T-helper 1 cell (primary cell): ENCODE measurements at places on chromosomes 1 and 21.

DNA sequence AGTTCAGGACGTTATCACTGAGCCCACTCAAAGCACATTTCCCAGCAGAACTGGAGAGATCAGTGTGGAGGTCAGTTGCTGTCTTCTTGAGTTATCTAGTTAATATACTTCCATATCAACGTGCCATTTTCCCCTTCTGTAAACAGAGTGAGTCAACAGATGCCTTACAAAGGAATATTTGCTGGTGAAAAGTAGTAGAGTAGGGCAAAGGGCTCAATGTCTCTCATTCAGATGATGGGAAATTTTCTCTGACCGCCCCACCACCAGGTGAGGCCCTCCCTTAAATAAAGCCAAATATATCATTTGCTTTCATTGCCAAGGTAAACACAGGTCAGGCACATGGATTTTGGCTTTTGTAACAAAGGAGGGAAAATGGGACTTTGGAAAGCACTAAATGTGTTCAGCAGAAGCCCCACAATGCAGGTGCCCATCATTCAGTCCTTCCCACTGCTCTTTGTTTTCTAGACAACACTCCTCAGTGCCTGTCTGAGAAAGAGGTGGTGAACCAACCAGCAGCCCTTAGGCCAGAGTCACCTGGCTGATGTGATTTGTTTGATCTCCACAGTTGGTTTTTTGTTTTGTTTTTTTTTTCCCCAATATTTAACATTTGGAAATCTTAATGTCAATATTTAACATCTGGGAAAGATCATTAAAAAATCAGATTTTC lies 40.5 kb upstream of the SAMD13 start:
- DNase-seq = no peak

GRCh38 chr1:228349701-228350171 lies 56.9 kb downstream of the TRIM11 start:
- no peak for DNase-seq

DNA sequence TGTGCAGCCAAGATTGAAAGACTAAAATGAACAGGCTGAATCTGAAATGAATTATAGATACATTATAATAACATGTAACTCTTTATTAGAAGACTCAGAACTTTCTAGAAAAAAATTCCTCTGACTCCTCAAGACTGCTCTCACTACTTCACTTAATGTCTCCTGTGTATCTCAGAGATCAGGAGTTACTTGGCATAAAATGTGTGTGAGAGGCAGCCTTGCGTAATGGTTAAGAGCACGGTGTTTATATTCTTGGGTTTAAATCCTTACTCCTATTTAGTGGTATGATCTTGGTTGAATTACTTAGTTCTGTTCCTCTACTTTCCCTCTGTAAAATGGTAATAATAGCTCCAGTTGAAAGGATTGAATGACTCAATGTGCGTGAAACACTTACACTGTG lies 634.9 kb downstream of the LTN1 start:
- DNase-seq = no peak

GRCh38 chr1:229227298-229227919 lies 43.5 kb upstream of the RAB4A start:
- peak; percentile 69 for DNase-seq

- no peak for DNase-seq
Observed at GRCh38 chr1:183259924-183260323, 73.9 kb downstream of the LAMC2 start.

- DNase-seq = no peak
Observed at GRCh38 chr1:157325220-157325619, 187.0 kb upstream of the ETV3 start.

- DNase-seq = no peak
Observed at GRCh38 chr1:223765036-223765718, 52.8 kb downstream of the CAPN2 start.

GRCh38 chr1:169873582-169874199 lies 20.0 kb downstream of the SCYL3 start:
- DNase-seq = no peak

GRCh38 chr21:16908077-16908476 lies 604.8 kb upstream of the CXADR start:
- no peak for DNase-seq

DNA sequence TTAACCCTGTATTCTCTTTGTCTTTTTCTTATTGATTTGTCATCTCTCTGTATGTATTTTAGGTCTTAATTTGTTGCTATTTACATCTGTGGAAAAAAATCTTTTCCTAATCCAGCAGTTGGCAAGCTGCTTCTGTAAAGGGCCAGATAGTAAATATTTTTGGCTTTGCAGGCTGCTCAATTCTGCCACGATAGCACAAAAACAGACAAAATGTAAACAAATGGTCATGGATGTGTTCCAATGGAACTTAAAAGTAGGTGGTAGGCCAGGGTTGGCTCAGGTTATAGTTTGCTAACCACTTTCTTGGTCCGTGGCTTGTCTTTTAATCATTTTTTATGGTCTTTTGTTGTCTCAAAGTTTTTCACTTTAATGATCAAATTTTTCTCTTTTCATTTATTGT lies 371.8 kb downstream of the HHAT start:
- no peak for DNase-seq

DNA sequence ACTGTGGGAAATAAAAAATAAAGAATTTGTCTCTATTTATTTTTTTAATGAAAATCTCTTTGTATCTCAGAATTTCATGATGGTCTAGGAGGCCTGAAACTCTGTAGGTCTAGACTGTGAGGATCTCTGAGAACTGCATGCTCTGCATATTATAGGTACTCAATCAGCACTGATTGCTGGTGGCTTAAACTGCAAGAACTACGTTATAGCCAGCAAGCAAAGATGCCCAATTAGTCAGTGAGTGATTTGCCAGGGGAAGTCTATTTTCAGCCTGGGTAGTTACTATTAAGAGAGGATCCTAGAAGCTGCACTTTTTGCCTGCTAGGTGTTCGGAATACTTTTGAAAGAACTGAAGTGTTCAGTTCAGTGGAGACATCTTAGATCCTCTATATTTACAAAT lies 87.4 kb downstream of the GPR52 start:
- no peak for DNase-seq

DNA sequence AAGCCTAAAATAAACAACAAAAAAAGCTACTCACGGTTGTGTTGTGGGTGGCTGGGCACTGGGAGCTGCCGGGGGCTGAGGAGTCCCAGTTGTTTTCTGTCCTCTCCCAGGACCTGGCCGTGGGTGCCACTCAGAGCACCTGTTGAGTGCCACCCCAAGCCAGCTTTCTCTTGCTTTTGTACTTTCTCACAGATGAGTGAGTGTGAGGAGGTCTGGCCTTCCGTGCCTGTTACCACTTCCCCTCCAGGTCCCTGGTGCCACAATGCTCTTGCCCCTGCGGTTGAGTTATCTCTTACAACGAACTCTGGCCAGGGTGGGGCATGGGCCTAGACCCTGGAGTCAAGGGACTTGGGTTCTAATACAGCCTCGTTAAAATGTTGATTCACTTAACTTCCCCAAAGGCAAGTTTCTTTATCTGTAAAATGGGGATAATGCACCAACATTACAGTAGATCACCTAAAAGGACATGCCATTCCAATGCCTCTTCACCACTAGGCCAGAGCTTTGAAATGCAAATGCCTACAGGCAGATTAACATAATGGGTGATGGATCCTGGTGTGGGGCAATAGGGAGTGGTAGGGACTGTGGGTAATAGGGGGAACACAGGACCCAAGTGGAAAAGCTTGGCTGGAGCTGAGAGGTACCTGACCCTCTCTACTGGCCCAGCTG lies at the start of gene CNR2:
TSS of gene CNR2 (minus strand) at position 151 of the 669 bp plus-strand sequence. CDS start 37,745 bp downstream, outside the sequence.
- peak; percentile 15 for DNase-seq

DNA sequence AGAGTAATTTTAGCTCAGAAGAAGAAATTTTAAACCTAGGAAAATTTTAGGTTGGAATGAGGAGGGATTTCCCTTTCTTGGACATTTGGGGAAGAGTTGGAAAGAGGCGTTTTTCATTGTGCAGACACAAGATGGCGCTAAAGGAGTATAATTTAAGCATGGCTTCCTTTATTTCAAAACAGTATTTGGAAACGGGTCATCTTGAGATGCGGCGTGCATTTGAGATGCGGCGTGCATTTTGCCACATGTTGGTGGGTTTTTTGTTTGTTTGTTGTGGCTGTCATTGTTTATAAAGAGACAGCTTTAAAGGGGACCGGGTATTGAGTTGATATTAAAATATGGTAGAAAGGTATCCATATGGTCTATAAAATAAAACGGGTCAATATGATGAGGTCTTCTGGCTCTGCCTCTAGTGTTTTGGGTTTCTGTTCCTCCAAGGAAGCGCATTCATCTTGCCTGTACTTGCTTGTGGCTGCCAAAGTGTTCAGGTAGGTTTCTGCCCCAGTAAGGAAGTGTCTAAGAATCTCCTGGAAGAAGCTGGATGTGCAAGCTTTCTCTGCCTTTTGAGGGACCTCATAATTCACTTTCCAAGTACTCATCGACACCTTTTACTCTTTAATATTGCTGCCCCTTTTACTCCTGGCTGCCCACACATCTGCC lies 210.3 kb downstream of the SLC35F3 start:
- DNase-seq = no peak

DNA sequence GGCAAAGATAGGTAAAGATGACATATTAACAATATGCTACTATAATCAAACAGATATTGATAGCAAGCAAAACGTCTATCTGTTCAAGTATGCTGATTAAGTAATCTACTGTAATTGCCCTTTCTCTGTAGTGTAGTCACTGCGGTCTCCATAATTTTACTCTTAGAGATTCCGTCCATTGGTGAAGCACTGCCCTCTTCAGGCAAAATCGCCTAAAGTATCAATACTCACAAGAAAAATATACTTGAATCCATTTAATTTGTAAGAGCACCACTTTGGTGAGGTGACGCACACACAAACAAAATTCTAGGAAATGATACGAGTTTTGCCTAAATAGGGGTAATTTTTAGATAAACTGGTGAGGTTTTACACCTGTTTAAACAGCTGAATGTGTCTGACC lies 434.6 kb upstream of the CHRM3 start:
- no peak for DNase-seq

DNA sequence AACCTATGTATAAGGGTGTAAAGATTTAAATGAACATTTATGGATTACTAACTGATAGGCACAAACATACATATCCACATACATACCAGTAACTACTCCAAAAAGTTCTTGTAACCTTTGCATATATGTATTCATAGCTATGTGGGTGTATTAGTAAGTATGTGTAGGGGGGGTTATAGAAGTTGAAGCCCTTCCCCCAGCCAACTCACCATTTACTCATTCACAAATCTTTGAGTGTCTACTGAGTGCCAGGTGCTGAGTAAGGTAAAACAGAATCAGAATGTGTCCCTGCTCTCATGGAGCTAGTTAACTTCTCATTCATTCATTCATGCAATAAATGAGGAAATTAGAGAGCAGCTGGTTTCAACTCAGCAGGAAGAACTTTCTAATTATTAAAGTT lies 1.3 kb downstream of the C1orf146 start:
- DNase-seq = no peak

DNA sequence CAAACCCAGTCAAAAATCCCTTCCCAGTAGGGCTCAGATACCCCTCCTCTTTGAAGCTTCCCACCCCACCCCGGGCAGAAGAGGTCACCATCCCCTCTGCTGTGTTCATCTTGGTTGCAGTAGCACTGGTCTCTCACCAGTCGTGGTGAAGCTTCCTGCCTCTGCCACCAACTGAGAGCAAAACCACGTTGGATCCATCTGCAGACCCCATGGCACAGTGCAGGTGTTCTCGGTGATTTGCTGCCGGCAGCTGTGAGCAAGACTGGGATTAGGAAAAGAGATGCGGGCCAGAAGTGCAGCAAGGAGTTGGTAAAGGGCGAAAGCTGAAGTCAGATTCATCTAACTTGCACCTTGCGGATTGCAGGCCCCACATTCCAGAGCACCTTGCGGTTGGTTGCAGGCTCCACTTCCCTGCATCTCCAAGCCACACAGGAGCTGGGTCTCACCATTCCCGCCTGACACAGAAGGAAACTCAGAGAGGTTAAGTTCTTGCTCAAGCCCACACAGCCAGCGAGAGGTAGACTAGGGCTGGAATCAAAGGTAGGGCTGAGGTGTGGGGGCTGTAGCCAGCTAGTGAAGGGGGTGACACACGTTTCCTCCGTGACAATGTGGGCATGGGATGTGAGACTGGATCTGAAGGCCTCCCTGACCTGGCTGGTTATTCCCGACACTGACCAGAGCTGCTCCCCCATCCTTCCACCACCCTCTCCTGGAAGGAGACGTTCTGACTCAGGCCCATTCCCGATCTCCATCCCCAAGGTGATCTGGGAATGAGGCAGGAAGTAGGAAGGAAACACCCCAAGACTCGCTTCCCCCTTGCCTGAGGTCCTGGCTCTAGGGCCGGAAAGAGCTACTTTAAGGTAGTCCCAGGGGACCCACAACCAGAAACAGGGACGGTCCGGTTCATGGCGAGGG lies 3.3 kb upstream of the FAM110D start:
- DNase-seq = no peak

- no peak for DNase-seq
Observed at GRCh38 chr1:65539266-65540131, 119.0 kb downstream of the LEPR start.

DNA sequence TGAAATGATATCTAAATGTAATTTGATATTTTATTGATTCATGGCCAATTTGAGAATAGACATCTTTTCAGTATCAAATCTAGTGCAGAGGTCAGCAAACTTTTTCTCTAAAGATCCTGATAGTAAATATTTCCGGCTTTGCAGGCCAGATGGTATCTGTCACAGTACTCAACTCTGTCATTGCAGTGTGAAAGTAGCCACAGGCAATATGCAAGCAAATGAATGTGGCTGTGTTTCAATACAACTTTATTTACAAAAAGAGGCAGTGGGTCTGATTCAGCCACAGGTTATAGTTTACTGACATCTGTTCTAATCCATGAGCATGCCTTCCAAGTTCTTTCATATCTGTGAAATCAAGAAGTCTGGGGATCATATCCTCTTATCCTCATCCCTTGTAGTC lies 221.2 kb downstream of the PRDM2 start:
- DNase-seq = no peak

DNA sequence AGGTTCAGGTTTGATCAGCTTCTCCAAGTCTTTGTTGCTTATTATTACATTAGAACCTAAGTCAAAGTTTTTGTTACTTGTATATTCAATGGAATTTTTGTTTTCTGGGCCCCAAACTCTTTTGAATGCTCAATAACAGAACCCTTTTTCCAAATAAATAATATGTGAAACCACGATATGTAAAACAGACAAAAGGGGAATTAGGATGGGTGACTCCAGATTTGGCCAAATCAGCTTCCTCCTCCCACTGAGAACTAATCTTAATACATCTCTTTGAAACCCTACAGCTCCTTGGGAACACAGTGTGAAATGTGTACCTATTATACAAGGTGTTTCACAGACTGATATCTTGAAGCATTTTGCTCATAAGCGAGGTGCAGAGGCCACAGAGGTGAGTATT lies 67.0 kb upstream of the TNFSF18 start:
- DNase-seq = no peak
